ENCODE measurements at places on chromosomes 6 and 20. TPM values are rescaled to one million over a fixed set of nuclear protein-coding genes. Genes with fewer than 3 reads are reported as not detected.

DNA sequence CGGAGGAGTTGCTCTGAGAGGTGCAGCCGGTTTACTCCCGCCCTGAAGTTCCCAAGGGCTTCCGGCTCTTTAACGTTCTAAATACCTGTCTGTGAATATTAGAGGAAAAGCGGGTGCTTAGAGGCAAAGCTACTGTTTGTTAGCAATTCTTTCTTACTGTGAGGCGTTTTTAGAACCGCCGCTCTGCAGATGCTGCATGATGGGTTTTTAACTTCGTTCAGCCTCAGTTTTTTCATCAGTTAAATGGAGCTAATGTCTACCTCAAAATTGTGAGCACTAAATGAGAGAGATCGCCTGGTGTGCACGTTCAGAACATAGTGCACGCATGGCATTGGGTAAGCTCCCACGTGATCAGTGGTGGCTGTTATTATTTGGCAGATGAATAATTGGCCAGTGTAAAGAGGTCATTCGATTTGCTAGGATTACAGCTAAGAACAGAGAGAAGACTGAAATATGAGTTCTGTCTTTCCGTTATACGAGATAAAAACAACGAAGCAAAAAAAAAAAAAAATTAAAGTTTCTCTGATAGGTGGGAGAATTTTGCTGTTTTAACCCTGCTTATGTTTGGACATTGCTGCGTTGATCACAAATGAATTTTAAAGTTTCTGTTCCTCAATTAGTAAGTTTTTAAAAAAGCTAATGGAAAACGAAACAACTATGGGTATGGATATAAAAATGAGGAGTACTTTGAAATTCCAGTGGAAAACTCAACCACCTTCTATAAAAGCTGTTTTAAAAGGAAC lies 660 bp upstream of the TFB1M start:
- DNase-seq = peak; percentile 87

GRCh38 chr6:149860834-149861602 lies 3.1 kb downstream of the LRP11 start:
- no peak for DNase-seq

DNA sequence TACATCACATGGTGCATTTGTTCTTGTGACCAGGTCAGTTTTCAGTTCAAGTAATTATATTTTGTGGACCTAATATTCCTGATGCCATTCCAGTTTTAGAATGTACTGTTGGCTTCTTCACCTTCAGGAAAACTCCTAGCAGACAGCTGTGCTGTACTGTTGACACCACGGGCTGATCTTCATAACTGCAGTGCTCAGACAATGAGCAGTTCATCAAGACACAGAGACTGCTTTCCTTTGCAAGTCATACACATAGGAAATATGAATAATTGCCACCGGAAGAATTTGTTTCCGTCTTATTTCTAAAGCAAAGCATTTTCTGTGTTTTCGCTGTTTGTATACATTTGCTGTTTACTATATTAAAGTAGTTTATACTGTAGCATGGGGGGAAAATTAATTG lies 89.8 kb downstream of the C6orf118 start:
- peak; percentile 27 for DNase-seq

DNA sequence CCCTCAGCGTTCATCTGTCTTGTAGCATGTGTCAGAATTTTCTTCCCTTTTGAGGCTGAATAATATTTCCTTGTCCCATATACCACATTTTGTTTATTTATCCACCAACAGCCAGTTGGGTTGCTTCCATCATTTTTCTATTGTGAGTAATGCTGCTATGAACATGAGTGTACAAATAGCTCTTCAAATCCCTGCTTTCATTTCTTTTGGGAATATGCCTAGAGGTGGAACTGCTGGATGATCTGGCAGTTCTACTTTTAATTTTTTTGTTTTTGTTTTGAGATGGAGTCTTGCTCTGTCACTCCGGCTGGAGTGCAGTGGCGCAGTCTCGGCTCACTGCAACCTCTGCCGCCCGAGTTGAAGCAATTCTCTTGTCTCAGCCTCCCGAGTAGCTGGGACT lies 64.7 kb downstream of the SASH1 start:
- DNase-seq = no peak

GRCh38 chr6:108779536-108780275 lies 68.5 kb upstream of the ARMC2 start:
- DNase-seq = no peak

- DNase-seq = no peak
Measured at GRCh38 chr6:116447496-116448011, 13.6 kb upstream of the CALHM6 start.

- DNase-seq = peak; percentile 46
Measured at GRCh38 chr6:158706369-158706982, 56.6 kb downstream of the SYTL3 start.

DNA sequence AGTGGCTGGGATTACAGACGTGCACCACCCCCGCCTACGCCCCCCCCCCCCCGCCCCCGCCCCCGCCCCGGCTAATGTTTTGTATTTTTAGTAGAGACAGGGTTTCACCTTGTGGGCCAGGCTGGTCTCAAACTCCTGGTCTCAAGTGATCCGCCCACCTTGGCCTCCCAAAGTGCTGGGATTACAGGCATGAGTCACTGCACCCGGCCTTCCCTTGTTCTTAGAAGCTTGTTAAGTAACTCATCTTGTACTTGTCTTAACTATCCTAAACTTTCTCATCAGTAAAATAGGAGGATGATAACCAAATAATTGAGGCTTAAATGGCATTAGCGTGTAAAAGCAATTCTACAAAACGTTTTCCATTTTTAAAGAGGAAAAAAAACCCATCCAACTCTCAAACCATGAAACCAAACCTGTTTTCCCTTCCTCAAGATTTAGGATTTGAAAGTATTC lies 4.2 kb downstream of the CDYL start:
- DNase-seq = no peak

GRCh38 chr6:30705620-30706019 lies 11.5 kb downstream of the MDC1 start:
- DNase-seq = no peak

DNA sequence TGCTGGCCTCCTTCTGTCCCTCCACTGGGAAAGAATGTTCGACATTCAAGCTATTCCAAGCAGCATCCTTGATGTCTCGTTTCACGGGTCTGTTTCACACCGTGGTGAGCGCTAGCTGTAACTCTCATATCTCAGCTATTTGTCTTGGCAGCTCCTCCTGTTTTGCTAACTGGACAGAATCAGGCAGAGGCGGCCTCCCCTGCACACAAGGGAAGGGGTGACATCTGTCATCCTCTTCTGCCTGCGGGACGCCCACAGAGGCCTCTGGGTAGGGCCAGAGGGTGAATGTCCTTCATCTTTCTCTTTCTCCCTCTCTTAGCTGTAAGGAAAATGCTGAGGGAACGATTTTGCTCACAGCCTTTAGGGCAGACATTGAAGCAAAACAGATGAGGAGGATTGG lies 232.8 kb upstream of the GMDS start:
- peak; percentile 6 for DNase-seq

DNA sequence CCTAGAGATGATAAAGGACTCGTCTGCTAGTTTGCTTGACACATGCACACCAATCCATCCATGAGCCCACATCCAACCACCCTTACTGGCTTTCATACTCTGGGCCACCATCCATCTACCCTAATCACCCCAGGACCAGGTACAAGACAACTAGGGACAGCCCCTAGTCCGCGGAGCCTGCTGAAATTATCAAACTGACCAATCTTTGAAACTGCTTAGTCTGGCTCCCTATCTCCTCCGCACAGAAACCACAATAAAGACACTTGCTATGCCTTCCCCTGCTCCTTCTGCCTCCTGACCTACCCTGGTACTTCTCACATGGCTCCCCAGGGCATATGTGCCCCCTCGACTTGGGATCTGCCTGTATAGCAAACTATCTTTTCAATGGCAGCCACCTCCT lies 33.1 kb downstream of the PXDC1 start:
- no peak for DNase-seq

DNA sequence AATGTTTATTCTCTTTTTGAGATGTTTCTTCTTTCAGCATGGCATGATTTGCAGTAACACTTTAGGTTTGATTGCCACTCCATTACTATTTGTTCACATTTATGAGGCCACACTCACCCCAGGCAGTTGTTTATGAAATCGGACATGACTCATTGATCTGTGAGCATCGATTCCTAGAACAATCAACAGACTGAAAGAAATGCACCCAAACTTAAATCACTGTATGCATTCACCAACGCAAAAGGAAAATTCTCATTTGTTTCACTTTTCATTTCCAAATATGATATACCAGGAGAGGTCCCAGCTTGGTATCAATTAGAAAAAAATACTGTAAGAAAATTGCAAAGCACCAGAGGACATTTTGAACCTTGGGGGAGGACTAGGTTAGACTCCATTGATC lies 5.4 kb upstream of the GJA10 start:
- DNase-seq = no peak

GRCh38 chr6:170437719-170438401 lies 115.2 kb downstream of the PSMB1 start:
- peak; percentile 58 for DNase-seq

GRCh38 chr6:13425943-13426931 lies 61.2 kb downstream of the GFOD1 start:
- DNase-seq = peak; percentile 74

DNA sequence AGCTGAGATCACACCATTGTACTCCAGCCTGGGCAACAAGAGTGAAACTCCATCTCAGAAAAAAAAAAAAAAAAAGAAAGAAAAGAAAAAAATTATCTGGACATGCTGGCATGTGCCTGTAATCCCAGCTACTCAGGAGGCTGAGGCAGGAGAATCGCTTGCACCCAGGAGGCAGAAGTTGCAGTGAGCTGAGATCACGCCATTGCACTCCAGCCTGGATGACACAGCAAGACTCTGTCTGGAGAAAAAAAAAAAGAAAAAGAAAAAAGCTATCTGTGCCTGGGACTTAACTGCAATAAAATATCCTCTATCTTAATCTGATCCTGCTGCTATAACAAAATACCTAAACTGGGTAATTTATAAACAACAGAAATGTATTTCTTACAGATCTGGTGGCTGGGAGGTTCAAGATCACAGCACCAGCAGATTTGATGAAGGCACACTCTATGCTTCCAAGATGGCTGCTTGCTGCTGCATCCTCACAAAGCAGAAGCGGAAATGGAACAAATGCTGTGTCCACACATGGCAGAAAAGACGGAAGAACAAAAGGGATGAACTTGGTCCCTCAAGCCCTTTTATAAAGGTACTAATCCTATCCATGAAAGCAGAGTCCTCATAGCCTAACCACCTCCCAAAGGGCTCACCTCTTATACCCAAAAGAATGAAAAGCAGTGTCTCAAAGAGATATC lies 273.3 kb upstream of the JARID2 start:
- DNase-seq = no peak

DNA sequence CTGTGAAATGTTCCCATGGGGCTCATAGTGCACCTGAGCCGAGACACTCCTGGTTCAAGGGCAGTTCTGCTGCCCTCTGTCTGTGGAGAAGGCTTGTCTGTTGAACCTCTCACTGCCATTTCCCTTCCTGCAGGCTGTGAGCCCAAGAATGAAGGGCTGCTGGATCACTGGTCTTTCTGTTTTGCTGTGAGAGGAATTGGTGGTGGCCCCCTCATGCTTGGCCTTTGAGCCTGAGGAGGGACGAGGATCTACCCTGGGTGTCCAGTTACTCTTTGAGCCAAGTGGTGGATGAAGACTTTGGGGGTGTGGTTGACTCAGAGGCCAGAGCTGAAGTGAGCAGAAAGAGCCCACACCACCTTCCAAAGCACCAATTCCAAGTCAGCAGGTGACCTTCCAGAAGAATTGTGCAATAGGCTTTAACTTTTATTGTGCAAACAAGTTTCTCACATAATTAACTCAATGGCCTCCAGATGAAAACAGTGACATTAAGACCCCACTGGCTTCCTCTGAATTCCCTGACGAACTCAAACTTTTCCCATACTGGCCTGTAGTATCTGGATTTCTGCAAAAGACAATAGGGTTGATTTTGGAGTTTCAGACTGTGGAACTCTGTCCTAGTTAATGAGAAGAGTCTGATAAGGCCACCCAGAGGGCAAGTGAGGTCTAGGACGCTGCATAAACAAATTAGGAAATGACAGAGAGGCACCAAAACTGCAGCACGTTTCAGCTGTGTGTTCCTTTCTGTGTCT lies 101.5 kb downstream of the PHACTR3 start:
- DNase-seq = no peak

DNA sequence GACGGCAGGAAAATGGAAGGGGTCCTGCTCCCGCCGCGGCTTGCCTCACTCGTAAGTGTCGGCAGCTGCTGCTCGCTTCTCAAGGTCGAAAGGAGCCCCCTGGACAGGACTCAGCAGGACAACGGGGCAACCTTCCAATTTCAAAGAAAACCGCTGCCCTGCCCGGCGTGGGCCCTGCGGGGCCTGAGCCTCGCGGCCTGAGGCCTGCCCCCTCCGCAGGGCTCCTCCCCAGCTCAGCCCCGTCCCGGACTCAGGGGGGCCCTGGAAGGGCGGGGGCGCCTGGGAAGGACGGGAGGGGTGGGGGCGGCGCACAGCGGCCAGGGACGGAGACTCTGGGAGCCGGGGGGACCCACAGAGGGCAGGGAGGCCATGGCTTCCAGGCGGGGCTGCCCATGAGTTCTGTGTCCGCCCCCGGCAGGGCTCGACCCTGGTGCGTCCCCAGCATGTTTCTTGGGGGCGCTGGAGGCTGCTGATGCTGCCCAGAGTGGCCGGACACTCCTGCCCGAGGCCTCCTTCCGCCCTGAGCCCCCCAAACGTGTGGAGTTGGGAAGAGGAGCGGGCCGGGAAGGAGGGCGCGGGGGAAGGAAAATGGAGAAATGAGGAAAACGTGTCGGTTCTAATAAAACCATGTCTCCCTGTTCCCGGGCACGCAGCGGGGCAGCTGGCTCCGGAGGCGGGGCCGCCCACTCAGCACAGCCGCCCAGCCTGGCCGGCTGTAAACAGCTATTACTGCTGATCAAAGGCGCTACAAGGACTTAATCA lies 114.6 kb downstream of the DLL1 start:
- peak; percentile 16 for DNase-seq

DNA sequence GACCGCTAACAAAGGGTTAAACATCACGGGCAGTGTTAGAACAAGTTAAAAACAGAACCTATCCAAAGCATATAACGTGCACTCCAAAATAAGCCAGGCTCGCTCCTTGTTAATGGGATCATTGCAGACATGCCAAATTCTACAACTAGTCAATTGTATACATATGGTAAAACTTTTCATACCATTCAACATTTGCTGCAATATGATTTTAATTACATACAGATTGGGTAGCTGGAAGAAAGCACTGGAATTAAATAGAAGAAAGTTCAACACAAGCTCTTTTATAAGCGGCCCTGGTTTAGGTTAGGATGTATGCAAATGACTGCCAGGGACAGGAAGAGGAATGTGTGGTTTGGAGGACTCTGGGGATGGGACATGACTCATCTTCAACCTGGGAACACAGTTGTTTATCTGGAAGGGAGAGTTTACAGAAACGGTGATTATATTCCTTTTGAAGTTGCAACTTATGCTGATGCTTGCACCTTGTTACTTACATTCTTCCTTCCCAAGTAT lies 62.5 kb upstream of the TIAM2 start:
- no peak for DNase-seq

RAET1E gene
- total RNA-seq = not detected

SS18L1 gene
- 13.2 TPM for total RNA-seq

EBF4 gene
- total RNA-seq = 0.25 TPM

POLH gene
- 16.9 TPM for total RNA-seq

SERPINB1 gene
- 0.06 TPM for total RNA-seq

C20orf141 gene
- total RNA-seq = not detected

DEFB121 gene
- not detected for total RNA-seq

CNR1 gene
- not detected for total RNA-seq

ARMH2 gene
- not detected for total RNA-seq
